AG10803 (cell line): ENCODE measurements at places on chromosomes 5 and 9.

- no peak for DNase-seq
These were observed 560 bp upstream of the NDUFS6 start for GRCh38 chr5:1800472-1801221.

- peak; percentile 71 for DNase-seq
These were observed at the start of gene ZBED3 for GRCh38 chr5:77086689-77087483. ZBED3 (minus strand) TSS chr5:77087285; CDS start chr5:77077878, 9,407 bp downstream.

GRCh38 chr5:68962757-68963484, 130.9 kb upstream of the SLC30A5 start:
- peak; percentile 60 for DNase-seq

DNA sequence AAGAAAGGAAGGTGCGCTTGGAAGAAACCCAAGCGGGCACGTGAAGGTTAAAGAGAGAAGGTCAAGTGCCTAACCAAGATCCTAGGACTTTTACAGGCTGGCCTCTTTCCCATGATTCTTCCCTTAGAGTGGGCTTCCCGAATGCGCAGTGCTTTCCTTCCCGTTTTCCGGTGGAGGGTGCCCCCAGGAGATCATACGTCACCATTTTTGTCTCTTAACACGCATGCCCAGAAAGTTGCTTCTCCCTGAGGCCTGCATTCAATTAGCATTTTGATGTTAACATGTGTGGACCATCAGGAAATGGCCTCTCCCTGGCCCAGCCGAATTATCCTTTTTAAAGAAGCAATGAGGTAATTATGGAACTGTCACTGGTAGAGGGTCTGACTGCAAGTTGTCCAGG, 1.9 kb upstream of the RUSC2 start:
- DNase-seq: peak; percentile 84

GRCh38 chr9:14314929-14315874, 1.3 kb upstream of the NFIB start:
- DNase-seq: no peak

GRCh38 chr9:87686520-87687090, 39.3 kb upstream of the CTSL start:
- DNase-seq: no peak

- DNase-seq: no peak
These were observed 67.5 kb downstream of the RXRA start for GRCh38 chr9:134393582-134394280.

GRCh38 chr9:80552931-80553330, 981.2 kb downstream of the TLE4 start:
- no peak for DNase-seq

DNA sequence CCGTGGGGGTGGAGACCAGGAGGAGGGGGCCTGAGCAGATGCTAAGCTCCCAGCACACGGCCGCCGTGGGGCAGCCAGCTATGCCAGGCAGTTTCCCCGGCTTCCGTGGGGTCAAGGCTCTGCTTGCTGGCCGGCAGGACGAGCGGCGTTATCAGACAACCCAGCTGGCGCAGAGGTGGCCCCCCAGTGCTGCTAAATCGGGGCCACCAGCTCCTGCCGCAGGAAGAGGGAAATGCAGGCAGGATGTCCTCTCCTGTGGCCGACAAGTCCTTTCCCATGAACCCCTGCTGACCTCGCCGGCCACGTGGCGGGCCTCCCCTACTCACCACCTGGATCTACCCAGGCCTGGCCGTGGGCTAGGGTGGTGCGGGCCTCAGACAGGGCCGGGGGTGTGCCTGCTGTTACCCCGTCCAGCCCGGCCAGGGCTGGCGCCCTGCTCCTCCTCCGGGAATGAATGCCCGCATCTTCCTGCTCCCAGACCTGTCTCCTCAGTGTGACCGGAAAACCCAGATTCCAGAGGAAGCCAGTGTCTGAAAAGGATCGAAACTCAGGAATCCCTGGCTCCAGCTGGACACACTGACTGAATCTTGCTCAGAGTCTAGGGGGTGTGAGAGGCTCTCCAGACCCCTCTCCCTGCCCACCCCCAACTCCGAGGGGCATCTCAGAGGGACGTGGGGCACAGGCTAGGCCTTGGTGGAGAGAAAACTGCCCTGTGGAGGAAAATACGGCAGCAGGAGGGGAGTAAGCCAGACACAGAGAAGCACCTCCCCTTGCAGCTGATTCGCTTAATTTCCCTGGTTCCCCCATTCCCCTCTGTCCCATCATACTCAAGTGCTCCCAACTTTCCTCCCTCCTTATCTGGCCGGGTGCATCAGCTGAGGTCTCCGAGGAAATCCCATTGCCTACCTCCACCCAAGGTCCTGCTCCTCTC, 3.9 kb downstream of the FLT4 start:
- DNase-seq: no peak

DNA sequence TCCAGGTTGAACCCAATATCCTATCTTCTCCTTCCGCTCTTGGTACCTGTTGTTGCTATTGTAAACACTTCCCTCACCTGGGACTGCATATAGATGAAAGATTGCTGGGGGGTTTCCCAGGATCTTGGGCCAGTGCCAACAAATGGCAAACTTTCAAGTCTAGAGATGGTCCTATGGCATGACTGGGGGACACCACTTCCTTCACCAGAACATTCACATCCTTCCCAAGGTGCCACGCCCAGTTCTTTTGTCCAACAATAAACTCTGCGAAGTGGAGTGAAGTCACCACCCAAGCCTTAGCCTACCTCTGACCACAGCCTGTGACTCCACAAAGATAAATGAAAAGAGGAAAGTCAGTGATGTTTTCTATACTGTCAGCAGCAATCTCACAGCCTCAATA, 34.4 kb downstream of the DOCK8 start:
- no peak for DNase-seq
